Cortex of kidney (tissue), 1 donor: ENCODE measurements at places on chromosomes 13 and 19.

GRCh38 chr19:39825531-39826076 is 8.4 kb downstream of the DYRK1B start:
- no peak for DNase-seq

- DNase-seq = no peak
Observed at GRCh38 chr19:43380008-43380407, 26.5 kb downstream of the CD177 start.

DNA sequence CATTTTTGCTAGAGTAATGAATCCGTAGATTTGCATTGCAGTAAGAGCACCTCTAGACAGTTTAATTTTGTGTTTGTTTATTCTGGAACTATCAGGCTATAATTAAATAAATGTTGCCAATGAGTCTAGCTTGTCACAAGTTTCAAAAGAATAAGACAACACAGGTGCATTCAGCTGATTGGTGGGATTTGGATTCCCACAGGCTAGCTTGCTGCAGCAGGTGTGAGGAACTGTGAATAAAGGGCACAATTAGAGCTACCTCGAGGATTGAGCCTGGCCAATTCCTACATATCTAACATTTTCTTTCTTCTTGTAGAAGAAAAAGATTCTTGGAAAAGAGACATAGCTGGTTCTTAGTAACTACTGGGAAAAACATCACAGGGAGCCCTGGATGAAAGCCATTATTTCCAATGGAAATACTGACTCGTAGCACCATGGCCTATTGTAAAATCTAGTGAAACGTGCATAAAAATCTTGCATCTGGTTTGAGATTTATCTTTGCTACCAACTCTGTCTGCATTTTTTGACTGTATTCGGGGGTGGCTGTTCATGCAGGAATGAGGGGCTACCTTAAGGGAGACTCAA is 360.9 kb downstream of the FGF9 start:
- DNase-seq = no peak

GRCh38 chr13:27295660-27296059 is 25.0 kb downstream of the RASL11A start:
- DNase-seq = no peak

GRCh38 chr19:33302974-33303790 is 848 bp upstream of the CEBPA start:
- no peak for DNase-seq

- no peak for DNase-seq
Observed at GRCh38 chr13:19592657-19593180, 31.4 kb upstream of the TPTE2 start.

- no peak for DNase-seq
Observed at GRCh38 chr19:391726-392374, 17.1 kb downstream of the C2CD4C start.

- no peak for DNase-seq
Observed at GRCh38 chr19:47035127-47036096, 13.0 kb downstream of the TMEM160 start.

DNA sequence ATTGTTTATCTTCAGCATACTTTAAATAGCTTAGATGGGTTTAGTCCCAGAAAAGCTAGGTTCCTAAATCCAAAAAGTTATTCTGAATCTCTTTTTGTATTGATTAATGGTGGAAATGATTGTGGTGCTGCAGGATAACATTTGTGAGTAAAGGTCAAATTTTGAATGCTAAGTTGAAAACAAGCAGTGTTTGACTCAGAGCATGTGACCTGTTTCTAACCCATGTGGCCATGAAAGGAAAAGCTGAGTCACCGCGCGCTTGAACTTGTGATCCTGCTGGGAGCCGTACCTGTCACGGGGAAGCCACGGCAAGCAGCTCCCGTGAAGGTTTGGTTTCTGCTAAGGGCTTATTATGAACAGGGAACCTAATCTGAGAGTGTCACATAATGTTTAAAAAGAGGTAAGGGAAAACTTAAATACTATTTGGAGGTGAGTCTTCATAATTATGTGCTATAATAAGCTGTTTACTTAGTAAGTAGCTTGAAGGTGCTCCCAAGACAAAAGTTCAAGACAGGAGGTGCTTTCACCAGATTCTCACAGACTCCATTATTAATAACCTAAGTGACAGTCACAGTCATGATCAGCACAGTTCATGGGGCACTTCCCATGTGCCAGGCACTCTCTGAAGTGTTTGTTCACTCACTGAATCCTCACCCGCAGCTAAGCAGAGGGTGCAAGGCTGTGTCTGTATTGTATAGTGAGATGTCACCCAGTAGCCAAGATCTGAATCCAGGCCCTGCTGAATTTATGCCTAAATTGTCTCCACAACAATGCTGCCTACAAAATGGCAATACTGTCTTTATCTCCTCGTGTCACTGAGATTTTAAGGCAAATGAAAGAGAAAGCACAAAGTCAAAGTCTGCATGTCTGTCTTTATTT is 286.5 kb downstream of the MYO16 start:
- no peak for DNase-seq

DNA sequence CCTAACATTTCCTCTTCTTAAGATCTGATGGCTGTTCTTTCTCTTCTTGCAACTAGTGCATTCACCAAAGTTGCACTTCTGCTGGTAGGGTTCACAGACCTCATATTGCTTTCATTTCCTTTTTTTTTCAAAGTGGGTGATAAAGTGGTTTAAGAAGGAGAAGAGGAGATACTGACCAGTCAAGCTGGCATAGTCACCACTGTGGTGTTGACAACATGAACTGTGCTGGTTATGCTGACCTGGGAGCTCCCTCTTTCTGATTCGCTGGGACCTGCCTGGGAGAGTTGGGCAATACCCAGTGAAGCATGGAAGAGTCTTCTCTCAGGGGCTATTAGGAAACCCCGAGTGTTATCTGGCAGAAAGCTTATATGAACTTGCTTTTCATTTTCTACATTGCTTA is 222.9 kb downstream of the SLITRK5 start:
- no peak for DNase-seq

DNA sequence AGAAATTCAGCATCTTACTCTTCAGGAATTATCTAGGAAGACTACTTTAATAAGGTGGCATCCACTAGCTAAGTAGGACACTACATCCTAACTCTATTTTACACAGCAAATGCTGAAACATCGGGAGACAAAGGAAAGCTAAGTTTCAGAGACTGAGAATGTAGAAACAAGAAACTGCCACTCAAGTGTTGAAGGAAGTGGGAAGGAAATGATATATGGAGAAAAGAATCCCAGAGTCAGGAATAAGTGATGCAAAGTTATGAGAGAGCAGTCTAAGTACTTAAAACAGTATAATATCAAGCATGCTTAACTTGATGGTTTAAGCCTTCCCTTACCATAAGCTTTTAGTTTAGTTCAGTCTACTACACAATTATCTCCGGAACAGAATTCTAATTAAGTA is 52.4 kb downstream of the RBM26 start:
- no peak for DNase-seq

DNA sequence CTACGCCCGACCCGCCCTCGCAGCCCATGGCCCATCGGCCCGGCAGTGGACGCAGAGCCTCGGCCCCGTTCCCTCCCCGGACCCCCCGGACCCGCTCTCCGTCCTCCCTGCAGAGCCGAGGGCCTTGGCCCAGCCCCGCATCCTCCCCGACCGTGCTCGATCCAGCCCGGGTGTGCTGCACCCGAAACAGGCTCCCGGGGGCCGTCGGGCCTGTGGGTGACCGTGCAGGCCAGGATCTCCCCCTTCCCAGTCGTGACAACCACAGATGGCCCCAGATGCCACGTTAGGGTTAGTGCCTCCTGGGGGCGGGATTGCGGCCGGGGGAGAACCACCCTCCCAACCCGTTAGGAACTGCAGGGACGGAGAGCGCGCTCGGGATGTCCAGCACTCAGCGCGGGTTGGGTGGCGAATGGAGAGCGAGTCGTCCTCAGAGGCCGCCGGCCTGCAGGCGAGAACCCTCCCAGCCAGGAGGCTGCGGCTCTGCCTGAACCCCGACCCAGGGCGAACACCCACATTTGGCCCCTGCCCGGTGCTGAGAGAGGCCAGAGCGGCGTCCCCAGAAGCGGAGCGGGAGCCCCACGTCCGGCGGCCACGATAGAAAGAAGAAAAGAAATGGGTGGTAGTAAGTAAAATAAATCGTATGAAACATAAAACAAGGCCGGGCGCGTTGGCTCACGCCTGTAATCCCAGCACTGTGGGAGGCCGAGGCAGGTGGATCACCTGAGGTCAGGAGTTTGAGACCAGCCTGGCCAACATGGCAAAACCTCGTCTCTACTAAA is 6.7 kb upstream of the MADCAM1 start:
- DNase-seq = no peak

DNA sequence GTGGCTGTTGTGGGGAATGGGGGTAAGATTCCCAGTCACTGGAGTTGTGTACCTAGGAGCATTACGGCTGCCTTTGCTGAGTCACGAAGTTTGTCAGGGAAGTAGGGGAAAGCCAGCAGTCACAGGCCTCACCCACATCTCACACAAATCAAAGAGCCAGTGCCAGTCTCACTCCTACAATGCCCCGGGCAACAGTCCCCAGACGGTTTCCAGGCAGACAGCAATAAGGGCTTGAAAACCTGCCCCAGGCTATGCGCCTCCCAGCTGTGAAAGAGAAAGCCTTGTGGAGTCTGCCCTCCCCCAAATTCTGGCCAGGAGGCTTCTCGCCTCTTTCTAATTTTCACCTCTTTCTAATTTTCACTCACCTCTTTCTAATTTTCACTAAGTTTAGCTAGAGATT is 142.3 kb upstream of the EDNRB start:
- DNase-seq = no peak

DNA sequence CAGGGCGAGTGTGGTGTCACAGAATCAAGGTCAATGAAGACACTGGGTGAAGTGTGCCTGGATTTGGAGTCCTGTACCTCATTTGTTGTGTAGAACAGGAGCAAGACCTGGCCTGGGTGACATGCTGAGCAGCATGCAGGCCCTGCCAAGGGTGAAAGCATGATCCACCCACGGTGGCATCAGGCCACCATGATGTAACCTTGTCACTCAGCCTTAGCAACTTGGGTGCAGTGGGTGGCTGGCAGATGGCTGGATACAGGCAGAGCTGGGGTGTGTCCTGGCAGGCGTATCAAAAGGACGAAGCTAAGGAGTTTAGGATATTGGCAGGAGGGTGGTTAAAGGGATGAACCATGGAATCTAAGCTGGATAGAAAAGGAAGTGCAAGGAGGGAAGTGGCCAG is 10.3 kb downstream of the THSD1 start:
- DNase-seq = no peak

GRCh38 chr13:41019011-41019487 is at the start of gene ELF1:
Gene ELF1 (minus strand): TSS chr13:41019316. CDS start chr13:40982054, 37,262 bp downstream.
- no peak for DNase-seq

GRCh38 chr13:30799356-30799824 is 64.0 kb downstream of the ALOX5AP start:
- DNase-seq = no peak

DNA sequence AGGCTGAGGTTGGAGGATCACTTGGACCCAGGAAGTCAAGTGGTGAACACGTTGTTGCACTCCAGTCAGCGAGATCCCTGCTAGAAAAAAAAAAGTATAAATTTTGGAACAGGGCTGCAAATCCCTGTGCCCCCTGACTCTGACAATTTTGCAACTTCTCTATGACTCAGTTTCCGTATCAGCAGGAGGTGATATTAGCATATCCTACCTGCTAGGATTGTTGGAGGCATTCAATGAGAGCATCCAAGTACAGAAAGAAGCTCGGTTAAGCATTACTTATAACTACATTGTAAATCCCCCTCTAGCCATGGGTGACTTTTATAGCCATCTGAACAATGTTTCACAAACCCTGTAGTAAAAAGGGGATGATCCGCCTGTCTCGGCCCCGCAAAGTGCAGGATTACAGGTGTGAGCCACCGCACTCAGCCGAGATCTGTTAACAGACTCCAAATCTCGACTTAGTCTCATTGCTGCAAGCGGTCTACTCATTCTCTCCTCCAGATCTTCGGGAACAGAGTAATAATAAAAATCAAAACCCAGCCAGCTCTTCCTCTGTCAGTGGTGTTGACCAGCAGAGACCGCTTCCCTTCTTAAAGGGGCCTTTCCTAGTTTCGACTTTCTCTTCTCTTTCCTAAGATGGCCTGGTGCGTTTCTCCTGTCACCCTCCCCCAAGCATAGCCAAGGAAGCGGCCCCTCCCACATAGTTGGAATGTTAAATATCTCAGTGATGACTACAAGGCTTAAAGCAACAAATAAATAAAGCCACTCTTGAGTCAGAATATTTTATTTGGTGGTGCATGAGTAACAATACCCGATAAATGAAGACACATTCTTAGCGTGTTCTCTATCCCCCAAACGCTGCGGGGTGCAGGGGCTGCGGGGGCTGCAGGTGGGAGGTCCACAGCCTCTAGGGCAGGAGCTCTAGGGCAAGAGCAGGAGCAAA is 10.3 kb upstream of the BICRA start:
- no peak for DNase-seq

DNA sequence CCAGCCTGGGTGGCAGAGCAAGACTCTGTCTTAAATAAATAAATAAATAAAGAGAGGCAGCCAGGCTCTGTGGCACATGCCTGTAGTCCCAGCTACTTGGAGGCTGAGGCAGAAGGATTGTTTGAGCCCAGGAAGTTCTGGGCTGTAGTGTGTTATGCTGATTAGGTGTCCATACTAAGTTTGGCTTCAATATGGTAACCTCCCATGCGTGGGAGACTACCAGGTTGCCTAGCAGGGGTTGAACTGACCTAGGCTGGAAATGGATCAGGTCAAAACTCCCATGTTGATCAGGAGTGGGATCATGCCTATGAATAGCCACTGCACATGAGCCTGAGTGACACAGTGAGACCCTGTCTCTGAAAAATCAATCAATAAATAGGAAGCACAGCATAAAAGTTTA is 4.0 kb upstream of the SNRNP70 start:
- DNase-seq = no peak
